Activated CD4-positive, alpha-beta memory T cell treated with anti-CD3 and anti-CD28 coated beads, Interleukin-2, amount 10 ng/mL, durations not matched to agents 7 days and 5 days (primary cell): ENCODE measurements at places on chromosomes 1 and 21.
A peak's percentile ranks its signal among the peaks of the same experiment; 100 is the strongest.

GRCh38 chr1:44034423-44034822 is 3.2 kb upstream of the SLC6A9 start:
- DNase-seq, result no peak

DNA sequence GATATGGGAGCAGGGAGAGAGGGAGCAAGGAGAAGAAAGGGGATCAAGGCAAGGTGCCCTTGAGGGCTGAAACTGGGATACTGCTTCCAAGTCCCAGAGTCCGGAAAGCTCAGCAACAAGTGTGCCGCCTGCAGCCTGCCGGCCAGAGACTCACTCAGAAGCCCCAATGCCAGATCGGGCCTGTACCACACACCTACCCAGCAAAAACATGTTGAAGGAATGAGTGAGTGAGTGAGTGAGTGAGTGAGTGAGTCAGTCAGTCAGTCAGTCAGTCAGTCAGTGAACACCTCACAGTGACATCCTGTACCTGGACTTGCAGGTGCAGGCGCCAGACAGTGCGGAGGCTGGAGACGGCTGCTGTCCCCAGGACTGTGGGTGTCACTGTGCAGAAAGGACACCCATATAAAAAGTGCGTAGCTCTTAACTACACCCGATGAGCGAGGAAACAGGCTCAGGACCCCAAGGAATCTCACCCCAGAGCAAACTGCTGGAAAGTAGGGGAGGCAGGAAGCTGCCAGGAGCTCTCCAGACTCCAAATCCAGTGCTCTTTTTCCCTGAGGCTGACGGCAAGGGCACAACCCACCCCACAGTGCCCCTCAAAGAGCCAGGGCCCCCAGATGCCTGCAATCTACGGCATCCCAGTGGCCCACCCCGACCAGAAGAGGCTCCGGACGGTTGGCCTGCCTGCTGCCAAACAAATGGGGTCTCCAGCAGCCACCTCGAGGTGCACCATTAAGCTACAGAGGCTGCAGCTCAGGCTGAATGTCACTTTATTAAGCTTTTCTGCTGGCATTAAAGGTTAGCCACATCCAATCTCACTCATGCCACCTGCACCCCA is 261.7 kb downstream of the NPHP4 start:
- DNase-seq, result no peak

DNA sequence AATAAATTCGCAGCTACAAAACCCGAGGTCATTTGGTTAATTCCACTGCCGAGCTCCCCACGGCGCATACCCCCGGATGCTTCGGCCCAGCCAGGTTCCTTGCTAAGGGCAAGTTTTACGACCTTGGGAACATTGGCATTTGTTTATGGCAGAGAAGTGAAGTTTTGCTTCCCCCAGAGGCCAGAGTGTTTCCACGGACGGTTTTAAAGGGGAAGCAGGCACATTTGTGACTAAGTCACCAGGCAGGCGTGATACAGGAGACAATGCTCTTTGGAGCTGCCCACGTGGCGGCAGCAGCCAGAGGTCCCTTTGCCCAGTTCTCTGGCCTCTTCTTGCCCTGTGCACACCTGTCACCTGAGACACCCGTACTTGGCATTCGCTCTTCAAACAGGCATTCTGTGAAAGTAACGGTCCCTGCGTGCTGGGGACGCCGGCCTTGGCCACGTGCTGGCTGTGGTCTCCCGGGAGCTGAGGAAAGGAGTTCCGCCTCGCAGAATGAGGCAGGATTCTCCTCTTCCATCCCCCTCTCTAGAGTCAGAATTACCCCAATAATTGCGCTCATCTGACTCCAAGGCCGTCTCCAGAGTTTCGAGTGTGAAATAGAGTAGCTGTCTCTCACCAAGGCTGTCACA is 138.3 kb downstream of the PRDM16 start:
- DNase-seq, result no peak

- peak; percentile 61 for DNase-seq
These were observed 67.8 kb downstream of the LRIG2 start for GRCh38 chr1:113140588-113141446.

DNA sequence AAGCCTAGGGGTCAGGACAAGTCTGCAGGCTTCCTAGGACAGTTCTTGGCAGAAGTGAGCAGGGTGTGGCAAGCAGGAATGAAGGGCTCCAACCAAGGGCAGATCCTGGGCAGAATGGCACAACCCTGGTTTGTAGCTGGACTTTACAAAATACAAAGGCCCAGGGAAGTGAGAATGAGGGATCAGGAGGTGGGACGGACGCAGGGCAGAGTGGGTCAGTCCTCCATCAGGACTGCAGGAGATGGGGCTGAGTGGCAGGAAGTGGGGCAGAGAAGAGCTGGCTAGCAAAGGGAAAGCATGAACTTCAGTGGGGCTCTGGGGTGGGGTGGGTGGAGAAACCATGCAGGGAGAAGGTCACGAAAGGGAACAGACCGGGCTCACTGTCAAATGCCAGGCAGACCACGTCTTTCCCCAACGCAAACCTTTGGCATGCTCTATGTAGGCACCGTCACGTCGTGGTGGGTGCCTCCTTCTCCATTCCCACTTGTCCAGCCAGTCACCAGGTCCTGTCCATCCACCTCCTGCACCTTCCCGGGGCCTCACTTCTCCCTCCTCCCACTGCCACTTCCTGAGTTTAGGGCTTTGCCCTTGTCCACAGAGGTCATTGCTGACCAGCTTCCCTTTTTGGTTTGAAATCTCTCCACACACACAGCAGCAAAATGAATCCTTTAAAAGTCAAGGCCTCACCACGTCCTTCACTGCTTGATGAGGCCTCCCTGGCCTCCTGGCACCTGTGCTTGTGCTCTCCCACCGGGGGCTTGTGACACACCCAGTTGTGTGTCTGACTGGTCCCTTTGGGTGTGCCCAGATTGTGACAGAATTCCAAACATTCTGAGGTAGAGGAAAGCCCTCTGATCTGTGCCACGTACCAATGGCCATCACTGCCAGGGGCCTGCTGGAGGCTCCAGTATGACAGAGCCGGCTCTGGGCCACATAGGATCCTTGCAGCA is 8.7 kb upstream of the CLDN19 start:
- DNase-seq, result no peak

DNA sequence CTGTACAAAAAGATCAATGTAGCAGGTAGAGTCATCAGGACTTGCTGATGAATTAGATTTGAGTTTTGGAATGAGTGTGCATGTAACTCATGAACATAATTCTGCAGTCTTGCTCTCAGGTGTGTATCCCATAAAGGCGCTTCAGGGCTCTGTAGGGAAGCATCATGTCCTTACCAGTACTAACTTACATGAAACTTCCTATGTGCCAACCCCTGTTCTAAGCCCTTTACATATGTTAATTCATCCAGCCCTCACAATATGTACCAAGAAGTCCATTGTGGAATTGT is 2.1 kb upstream of the FCRLB start:
- no peak for DNase-seq

DNA sequence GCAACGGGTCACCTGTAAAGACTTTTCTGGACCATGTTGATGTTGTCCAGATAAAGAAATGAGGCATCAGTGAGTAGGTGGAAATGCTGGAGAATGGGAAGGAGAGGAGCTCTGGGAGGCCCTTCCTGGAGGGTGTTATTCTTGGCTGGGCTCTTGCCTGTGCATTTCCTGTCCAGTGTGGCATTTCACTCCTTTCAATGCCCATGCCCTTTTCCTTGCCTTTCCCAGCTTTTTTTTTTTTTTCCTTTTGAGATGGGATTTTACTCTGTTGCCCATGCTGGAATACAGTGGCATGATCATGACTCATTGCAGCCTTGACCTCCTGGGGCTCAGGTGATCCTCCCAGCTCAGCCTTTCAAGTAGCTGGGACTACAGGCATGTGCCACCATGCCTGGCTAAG is 11.8 kb downstream of the NOS1AP start:
- DNase-seq, result no peak

GRCh38 chr1:202133496-202133895 is 10.8 kb downstream of the GPR37L1 start:
- DNase-seq, result no peak

DNA sequence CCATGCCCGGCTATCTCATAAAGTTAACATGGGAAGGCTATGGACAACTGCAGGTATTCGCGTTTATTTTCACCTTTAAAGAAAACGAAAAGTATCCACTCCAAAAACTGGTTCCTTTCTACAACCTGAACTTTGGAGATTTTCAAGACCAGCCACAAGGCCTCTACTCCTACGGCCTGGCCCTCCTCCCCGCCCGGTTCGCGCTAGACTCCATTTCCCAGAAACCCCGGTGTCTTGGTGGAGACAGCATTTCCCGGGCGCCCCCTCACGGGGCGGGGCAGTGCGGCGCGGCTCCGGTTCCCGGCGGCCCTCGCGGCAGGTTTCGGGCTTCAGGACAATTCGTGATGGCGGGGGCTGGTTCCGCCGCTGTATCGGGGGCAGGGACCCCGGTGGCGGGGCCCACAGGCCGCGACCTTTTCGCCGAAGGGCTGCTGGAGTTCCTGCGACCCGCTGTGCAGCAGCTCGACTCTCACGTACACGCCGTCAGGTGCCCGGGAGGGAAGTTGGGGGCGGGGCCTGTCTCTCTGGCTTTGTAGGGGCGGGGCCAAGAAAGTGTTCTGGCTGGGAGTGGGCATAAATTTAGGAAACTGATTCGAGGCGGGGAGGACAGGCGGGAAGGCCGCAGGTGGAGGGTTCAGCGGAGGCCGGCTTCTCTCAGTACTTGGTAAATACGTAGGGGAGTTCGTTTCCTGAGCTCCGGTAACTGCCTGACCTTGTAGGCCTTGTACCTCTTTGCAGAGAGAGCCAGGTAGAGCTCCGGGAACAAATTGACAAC is at the start of gene SNAPIN:
Gene SNAPIN (plus strand): TSS at position 304 of the 775 bp plus-strand sequence. CDS start 41 bp downstream, at position 345.
- peak; percentile 93 for DNase-seq

DNA sequence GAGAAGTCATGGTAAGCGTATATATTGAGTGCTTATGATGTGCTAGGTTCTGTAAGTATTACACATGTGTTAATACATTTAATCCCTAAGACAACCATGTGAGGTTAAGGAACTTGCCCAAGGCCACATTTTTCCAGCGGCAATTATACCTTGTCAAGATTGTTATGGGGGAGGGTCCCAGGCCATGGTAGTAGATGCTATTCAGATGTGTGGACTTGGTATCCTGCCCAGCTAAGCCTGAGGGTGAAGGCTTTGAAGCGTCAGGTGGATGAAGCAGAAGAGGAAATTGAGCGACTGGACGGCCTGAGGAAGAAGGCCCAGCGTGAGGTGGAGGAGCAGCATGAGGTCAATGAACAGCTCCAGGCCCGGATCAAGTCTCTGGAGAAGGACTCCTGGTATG is 3.6 kb upstream of the TUFT1 start:
- no peak for DNase-seq

- DNase-seq, result no peak
These were observed 91.9 kb upstream of the IGSF21 start for GRCh38 chr1:18015719-18016118.

DNA sequence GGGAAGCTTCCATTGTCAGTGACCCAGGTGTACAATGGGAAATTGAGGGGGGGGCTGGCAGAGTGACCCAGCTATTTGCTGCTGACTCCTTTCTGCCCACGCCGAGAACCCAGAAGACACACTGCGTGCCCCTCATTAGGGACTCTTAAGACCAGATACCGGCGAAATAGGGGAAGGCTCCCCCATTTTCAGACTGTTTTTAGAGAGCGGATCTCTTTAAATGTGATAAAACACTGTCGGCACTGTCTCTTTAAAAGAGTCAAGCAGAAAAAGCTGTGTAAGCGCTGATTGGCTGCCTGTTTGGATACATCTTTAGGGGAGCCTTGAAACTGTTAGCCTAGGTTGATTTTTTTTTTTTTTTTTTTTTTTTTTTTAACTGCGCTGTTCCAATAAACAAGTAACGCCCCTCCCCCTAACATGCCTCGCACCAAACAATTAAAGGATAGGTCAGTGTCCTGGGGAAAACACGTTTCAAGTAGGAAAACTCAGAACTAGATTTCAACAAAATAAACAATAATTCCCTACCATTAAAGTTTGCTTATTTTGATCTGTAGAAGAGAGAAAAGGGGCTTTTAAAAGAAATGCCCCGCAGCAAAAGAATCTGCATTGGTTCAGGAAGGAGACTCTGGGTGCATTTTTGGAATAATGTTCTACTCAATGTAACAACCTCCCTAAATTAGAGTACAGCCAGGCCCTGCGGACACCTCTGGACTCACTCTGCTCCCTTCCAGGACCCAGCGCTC is 1.4 kb upstream of the SSBP3 start:
- peak; percentile 77 for DNase-seq

DNA sequence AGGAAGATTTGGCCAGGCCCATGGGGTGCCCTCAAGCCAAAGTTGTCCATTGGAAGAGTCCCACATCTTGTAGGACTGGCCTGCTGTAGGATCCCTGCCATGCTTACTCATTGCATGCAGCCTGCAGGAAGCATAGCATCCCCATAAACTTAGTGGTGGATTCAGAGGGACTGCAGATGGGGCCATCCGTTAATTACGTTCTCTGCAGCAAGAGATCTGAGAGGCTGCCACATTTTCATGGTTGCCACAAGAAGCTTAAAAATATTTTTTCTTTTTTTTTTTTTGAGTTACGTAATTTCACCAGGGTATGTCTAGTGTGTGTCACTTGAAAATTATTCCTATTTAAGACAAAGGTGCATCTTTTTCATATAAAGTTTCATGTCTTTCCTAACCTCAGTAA is 329.7 kb upstream of the USP24 start:
- no peak for DNase-seq

GRCh38 chr1:186745531-186746146 is 65.4 kb upstream of the PTGS2 start:
- no peak for DNase-seq

DNA sequence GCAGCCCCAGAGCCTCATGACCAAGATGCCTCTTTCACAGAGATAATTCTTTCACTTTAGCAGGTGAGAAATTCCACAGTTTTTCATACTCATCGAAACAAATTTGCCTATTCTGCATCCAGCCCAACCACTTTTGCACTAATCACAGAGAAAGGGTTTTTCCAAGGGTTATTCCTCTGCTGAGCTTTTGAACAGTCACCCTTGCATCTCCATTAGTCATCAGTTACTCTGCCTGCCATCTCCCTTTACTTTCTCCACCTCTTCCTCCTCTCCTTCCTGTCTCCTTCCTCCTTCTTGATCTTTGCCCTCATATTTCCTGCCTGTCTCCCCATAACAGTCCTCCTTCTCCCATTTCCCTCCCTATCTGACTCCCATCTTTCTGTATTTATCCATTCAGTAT is 43.9 kb downstream of the FH start:
- DNase-seq, result no peak

DNA sequence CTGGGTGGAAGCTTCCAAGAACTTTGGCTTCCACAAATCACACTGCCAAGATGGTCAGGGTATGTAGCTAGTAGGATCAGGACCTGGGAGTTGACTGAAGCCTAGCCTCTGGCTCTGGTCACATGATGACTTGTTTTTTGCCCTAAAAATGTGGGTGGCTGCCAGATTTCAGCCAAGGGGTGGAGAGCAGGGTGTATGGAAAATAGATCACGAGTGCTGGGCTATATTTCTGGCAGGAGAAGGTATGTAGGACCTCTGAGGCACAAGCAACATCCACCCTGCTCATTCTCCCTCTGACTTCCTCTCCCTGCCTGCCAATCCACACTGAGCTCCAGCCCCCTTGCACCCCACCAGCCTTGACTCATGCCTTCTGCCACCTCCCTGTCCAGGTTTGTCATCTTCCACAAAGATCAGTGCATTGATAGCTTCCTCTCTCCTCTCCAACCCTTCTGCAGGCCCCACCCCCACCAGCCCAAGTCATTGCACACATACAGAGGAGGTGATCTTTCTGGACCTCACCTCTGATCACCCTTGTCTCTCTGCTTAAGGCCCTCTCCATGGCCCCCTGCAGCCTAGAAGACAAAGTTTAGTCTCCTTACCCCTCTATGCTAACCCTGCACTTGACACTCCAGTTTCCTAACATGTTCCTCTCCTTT is 8.3 kb upstream of the CYP4B1 start:
- DNase-seq, result no peak
